ENCODE measurements at places on chromosomes 4 and X. TPM values are rescaled to one million over a fixed set of nuclear protein-coding genes. Genes with fewer than 3 reads are reported as not detected.

Gene CSAG1
- total RNA-seq = not detected

Gene RNF128
- total RNA-seq = not detected

GRCh38 chr4:56468097-56468422 lies 643 bp downstream of the SRP72 start:
- peak; percentile 62 for DNase-seq

DNA sequence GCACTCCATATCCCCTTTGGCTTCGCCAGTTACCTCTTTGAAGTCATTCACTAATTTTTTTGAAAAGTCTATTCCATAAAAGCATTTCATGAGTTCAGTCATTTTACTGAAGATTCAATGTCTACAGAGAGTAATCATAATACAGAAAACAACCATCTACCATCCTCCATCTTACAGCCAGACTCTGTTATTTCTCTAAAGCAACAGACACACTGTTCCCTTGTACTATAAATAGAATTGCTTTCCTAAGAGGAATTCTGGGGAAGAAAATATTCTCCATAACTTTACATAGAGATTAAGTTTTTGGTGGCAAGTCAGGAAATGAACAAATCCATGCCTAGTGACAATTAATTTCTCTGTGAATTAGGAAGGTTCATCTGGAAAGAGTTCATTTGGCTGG lies 37.0 kb downstream of the XK start:
- no peak for DNase-seq

Gene VCX3A
- not detected for total RNA-seq

Gene MAGEA1
- total RNA-seq = not detected

Gene CCNB3
- 0.23 TPM for total RNA-seq

DNA sequence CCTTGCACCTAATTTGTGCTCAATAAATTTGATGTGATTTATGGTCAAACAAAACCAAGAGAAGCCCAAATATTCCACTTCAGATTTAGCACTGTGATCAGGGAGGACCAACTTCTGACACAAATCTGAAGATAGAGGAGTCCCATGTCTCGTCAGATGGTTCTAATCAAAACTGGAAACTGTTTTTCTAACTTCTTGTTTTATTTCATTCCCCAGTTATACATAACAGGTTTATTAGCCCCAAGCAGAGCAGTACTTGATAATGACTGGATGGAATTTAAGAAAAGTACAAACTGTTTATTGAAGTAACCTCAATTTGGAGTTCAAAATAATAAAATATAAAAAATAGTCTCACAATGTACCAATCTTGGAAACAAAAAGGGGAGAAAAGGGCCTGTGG lies 310.3 kb downstream of the LDB2 start:
- DNase-seq = no peak

- no peak for DNase-seq
These were observed 15.0 kb downstream of the MECP2 start for GRCh38 chrX:154082396-154083125.

Gene AFP
- total RNA-seq = not detected

Gene SHROOM2
- total RNA-seq = not detected

DNA sequence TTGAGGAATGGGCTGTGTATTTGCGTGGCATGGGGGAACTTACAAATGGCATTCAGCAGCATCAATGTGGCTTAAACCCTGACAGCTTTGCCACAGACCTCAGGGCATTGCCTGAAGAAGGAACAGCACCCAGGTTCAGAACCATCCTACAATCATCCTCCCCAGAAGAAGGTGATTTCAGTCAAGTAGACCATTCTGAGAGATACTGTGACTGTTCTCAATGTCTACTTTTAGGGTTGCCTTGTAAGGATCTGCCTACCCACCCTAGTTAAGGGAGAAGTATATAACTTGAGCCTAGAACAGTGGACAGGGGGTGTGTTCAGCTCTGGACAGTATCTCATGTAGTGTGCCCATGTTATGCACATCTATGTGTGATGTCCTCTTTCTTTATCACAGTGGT lies 1.6 kb upstream of the FGF5 start:
- DNase-seq = no peak

DNA sequence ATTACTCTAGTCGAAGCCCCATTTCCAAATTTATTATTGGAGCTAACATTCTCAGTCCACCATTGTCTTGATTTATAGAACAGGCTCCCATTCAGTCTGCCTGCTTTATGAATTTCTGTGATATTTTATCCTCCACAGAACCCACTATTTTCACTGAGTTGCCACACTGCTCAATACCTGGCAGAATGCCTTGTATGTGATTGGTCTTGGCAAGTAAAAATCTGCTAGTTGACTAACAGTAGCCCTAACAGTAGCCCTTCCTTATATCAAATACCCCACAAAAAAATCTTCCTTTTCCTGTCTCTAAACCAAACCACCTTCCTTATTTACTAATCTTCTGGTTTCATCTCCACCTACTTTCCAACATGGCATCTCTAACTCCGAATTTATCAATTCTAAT lies 82.6 kb downstream of the CHM start:
- no peak for DNase-seq

DNA sequence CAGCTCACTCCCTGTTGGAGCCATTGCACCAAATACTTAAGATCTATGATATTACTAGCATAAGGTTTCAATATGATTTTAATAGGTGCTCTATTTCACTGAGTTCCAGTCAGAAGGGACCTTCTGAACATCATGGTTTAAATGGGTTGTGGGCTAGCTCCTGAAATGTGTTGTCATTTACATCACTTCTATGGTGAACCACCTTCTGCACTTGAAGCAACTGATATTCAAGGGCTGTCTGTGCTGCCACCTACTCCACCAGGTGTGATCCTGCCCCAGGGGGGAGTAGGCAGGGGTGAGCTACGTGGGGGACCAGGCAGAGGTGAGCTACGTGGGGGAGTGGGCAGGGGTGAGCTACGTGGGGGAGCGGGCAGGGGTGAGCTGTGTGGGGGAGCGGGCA lies 35.2 kb downstream of the RNF175 start:
- DNase-seq = no peak

Gene GPR78
- total RNA-seq = not detected

DNA sequence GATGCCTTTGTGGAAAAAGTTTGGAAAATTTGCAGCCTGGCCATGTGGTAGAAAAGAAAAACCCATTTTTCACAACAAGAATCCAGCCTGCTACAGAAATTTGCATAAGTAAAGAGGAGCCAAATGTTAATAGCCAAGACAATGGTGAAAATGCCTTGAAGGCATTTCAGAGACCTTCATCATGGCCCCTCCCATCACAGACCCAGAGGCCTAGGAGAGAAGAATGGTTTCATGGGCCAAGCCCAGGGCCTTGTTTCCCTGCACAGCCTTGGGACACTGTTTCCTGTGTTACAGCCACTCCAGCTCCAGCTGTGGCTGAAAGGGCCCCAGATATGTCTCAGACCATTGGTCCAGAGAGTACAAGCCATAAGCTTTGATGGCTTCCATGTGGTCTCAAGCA lies 101.4 kb upstream of the LINC00632 start:
- no peak for DNase-seq

Gene C4orf36
- not detected for total RNA-seq

DNA sequence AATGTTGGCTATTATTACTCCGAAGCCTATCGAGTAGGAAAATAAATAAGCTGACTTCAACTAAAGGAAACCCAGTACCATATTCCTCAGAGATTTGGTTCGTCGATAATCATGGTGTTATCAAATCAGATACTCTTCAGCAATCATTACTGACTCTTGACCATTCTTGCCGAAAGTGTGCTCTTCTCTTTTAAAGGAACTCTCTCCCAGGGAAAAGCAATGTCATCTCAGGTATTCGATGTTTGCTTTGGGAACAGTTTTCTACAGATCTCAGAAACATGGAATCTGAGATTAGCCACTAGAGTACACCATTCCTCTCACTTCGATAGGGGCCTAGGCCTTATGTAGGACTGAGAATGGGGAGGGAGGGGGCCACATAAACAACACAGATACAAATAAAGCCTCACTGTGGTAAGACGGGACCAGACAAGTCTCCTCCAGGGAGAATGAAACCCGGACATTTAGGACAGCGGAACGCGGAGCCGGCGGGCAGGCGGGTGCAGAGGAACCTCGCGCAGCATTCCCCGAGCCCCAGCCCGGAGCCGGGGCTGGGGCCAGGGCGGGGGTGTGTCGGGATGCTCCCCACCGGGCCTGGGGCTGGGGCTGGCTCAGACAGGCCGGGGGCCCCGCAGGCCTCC lies 581 bp downstream of the DNAJB14 start:
- no peak for DNase-seq

Gene SHISA3
- total RNA-seq = 0.35 TPM

DNA sequence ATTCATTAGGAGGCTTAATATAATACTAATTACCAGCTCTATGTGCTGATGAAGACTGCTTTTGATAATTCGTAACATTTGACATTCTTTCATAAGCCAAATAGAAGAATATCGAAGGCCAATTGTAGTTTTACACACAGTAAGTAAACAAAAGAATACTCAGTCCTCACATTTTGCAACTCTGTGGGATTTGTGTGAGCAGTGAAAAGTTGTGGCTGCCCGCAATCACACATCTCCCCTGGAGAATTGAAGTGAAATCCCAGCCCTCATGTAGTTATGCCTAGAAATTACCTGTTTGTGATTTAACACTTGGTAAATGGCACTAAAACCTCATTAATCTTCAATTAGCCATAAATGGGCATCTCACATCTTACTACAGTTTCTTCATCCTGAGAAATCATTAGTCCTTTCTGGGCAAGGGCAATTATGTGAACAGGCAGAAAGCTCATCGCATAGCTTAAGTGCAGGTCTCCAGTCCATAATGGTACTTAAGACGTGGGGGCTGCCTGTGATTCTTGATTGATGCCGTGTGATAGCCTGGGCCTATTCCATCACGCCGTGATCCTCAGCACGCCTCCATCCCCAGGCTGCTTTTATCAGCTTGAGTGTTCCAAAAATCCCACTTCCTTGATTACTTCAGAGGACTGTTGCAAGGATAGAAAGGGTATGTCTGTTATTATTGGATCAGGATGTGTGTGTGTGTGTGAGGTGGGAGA lies 97.9 kb upstream of the METTL14 start:
- DNase-seq = no peak

Gene TRIM60
- total RNA-seq = not detected

DNA sequence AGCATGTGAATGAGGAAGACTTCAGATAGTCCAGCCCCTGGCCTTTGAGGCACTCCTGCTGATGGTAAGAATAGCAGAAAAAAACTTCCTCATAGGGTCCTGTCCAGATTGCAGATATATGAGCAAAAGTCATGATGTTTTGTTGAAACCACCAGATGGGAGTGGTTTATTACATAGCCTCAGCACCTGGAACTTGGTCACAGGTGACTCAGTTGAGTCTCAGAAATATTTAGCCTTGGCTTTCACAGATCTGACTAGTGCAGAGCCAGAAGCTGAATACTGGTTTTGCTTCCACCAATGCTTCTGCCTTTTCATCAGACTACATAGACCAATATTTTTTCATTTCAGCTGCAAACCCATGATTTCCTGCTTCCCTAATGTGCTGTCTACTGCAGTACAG lies 994.9 kb upstream of the SLIT2 start:
- no peak for DNase-seq

DNA sequence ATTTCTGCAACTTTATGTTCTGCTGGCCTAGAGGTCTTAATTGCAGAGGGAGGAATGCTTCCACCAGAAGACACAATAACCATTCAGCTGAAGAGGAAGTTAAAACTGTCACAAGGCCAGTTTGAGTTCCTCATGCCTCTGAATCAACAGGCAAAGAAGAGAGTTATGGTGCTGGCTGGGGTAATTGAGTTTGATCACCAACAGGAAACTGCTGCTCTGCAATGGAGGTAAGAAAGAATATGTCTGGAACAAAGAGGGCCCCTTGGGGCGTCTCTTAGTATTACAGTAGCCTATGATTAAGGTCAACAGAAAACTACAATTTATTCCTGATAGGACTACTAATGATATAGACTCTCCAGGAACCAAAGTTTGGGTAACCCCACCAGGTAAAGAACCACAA lies 744.0 kb downstream of the FSTL5 start:
- DNase-seq = no peak

GRCh38 chrX:37905436-37906147 lies 58.2 kb upstream of the DYNLT3 start:
- peak; percentile 40 for DNase-seq

GRCh38 chr4:158462611-158463010 lies 59.1 kb upstream of the RXFP1 start:
- no peak for DNase-seq

Gene TRIM61
- total RNA-seq = 2.2 TPM

Gene ITIH6
- not detected for total RNA-seq

GRCh38 chr4:25795566-25796454 lies 67.0 kb downstream of the SEL1L3 start:
- no peak for DNase-seq

- DNase-seq = no peak
These were observed 2.0 kb downstream of the FAM47E start for GRCh38 chr4:76253511-76253910.

Gene BEX4
- 8.3 TPM for total RNA-seq

DNA sequence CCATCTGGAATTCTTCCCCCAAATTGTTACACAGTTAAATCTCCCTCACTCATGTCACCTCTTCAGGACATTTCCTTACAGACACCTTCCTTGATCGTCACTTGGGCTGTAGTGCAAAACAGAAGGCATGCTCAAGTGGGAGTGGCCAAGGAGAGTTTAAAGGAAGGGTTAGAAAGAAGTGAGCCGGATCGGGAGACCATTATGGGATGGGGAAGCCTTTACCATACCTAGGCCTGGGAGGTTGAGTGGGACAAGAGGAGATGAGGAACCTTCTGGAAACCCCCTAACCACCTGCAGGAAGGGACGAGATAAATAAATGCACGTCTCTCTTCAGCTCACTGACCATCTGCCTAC lies 102.7 kb downstream of the UCHL1 start:
- no peak for DNase-seq

Gene NALF2
- total RNA-seq = 0.23 TPM

DNA sequence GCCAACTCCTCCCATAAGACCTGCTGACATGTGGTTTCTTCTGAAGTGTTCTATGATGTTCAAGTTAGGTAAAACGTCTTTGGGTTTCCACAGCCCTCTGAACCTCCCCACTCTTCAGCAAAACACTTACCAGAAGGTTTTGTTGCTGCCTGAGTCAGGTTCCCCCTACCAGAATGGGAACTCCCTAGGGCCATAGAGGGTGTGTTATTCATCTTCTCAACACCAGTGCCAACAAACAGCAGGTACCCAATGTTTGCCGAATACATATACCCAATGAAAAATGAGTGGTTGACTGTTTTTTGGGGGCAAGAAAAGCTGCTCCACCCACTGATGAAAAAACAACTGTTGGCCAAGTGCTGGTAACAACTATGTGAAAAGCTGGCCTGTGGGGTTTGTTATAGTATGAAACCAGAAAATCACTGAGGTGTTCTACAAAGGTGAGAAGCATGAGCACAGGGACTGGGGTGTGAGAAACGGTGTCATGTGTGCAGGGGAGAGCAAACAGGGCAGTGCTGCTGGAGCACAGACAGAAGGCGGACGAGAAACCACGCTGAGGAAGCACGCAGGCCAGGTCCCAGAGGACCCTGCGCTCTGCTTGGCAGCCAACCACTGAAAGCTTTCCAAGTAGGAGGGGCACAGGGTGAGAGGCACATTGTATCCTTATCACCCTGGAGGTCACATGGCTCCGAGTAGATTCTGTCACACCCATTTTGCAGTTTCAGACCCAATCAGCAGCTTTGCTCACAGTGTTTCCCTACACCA lies 28.8 kb downstream of the ATP8A1 start:
- peak; percentile 55 for DNase-seq
